ENCODE measurements at places on chromosomes 4 and X.

DNA sequence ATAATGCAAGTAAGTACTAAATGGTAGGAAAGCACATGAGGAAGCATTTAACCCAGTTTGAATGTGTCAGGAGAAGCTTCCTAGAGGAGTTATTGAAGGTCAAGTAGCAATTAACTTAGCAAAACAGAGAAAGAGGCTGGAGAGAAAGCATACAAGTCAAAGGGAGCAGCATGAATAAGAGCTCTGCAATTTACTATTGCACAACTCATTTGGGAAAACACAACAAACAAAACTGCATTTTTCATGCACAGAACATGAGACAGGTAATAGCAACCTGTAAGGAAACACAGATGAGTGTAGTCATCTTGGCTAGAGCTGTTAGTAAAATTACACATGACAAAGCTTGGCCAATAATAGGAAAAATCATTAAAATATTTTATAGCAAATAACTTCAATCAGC lies 538.1 kb downstream of the PPP4R3C start:
- no peak for DNase-seq

DNA sequence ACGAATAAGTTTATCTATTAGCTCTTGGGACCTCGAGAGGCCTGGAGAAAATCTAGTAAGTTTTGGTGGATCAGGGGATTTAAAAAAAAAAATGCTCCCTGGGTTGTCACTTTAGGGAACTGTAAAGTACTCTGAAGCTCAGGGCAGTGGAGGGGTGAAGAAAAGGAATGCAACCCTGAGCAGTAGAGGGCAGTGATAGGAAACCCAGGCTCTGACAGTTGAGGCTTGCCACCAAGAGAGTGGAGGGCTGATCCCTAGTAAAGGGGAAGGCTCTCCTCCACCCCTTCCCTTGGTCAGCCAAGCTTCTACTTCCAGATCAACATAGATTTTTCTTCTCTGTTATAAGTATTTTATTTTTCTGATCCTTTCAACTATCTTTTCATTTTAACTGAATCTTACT lies 73.1 kb downstream of the FBXO8 start:
- no peak for DNase-seq

DNA sequence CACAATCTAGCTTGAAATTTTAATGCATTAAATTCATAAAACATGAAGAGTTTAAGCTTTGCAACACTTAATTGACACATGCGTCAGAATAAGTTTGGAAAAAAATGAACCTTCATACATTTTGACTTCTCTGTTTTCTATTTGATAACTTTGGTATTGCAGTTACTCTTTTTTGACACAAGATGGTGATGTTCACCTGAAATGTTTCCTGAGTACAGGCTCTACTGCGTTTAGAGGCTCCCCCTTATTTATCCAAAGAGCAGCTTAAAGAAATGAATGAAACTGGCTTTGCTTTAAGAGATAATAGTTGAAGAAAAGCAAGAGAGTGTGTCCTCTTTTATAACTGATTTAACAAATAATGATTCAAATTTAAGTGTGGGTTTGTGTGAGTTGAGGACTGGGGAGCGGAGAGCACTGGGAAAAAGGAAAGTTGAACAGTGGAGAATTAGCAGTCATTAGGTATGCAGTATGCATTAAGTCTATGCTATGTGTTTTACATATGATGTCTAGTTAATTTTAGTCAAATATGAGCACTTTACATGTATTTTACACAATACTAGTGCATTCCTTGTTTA lies 180.6 kb upstream of the NUDT6 start:
- no peak for DNase-seq

GRCh38 chr4:4901877-4902276 lies 42.4 kb downstream of the MSX1 start:
- DNase-seq = no peak

DNA sequence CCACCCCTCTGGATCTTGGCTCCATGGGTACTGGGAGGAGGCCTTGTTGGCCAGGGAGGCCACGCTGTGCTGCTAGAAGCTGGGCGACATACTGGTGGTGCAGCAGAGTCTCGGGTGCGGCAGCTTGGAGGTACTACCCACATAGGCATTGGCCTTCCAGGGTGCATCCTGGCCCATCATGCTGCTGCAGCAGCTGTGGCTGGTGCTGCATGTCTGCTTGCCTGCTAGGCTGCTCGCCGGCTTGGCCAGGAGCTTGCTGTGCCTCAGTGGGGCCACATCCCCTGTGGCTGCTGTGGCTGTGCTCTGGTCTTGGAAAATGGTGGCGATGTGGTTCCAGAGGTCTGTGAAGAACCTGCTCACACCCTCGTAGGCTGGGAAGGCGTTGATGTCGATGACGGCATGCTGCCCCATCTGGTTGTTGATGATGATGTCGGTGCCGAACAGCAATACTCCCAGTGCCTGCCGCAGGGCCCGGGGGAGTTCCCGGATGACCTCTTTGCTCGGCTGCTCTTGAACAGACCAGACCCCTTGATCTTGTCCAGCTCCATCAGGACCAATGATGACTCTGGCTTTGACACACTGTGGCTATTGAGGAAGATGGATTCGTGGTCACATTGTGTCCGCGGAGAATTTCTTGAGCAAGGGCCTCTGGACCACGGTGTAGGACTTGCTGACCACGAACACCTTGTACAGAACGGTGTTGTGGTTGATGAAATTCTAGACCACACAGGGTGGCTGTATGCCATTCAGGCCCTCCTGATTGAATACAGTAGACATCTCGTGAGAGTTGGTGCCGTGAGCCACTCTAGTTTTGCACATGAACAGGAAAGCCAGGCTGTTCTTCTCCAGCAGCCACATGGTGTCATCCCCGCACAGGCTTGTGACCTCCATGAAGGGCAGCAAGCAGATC lies 11.8 kb downstream of the RBM10 start:
- no peak for DNase-seq

DNA sequence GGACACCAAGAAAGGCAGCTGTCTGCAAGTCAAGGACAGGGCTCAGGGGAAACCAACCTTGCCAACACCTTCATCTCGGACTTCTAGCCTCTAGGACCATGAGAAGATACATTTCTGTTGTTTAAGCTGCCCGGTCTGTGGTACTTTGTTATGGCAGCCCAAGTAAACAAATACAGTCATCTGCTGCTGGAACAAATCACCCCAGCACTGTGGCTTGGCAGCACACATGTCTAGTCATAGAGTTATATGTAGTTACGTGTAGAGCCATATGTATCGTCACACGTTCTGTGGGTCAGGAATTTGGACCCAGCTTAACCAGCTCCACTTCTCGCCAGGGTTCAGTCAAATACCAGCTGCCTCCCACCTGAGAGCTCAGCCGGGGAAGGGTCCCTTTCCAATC lies 2.5 kb downstream of the HTT-AS start:
- no peak for DNase-seq

DNA sequence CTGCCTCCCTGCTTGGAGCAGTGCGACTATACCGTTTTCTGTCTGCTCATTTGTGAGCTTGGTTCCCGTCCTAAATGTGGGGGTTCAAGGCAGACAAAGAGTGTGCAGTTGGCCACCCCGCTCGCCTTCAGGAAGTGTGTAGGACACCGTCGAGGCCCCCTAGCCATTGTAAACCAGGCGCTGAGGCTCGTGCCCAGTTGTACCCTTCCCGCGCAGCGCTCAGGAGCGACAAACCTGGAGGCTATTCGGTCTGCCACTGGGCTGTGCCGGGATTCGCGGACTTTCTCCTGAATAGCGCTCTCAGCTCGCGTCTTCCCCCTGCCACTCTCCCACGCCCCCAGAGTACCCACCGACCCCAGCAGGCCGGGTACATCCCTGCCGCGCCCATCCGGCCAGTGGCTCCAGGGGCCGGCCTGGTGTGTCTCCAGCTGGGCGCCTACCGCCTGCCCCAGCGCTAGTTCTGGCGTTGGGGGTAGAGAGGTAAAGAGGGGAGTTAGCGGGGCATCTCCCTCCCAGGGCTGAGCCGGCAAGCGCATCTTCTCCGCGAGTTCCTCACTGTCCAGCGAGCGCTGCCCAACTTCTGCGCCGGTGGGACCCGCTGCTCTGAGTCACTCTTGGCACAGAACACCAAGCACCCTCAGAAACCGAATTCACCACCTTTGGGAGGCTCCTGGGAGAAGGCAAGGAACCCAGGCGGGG lies 880 bp upstream of the LONRF3 start:
- no peak for DNase-seq

GRCh38 chr4:94459462-94460161 lies 7.9 kb downstream of the PDLIM5 start:
- DNase-seq = no peak

DNA sequence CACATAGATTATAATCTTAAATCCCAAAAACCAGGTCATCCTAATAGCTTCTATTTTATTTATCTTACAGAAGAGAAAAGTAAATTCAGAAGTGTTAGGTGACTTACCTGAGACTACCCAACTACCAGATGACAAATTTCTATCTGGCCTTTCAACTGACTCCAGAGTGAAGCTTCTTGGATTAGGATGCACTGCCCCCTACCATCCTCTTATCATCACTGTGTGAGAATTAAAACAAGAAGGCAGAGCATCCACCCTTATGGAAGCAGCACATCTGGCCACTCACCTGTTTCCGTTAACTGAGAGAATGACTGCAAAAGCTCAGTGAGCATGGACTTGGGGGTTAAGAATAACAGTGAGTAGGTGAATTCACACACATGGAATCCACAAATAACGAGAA lies 502.6 kb upstream of the TECRL start:
- no peak for DNase-seq

GRCh38 chr4:113742643-113743042 lies 18.9 kb downstream of the CAMK2D start:
- no peak for DNase-seq

DNA sequence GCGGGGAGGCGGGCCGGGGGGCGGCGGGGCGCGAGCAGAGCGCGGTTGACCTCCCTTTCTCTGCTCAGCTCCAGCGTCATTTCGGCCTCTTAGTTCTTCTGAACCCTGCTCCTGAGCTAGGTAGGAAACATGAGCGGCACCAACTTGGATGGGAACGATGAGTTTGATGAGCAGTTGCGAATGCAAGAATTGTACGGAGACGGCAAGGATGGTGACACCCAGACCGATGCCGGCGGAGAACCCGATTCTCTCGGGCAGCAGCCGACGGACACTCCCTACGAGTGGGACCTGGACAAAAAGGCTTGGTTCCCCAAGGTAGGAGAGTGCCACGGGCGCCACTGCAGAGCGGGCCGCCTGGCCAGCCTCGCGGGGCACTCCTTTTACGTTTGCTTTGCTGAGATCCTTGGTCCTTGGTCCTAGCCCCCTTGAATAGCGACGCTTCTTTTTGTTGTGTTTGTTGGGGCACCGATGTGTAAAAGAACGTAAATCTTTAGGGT lies at the start of gene HTATSF1:
Gene HTATSF1, plus strand, starts transcription at position 37 of the 497 bp plus-strand sequence. Its CDS starts 93 bp downstream, at position 130.
- DNase-seq = no peak

DNA sequence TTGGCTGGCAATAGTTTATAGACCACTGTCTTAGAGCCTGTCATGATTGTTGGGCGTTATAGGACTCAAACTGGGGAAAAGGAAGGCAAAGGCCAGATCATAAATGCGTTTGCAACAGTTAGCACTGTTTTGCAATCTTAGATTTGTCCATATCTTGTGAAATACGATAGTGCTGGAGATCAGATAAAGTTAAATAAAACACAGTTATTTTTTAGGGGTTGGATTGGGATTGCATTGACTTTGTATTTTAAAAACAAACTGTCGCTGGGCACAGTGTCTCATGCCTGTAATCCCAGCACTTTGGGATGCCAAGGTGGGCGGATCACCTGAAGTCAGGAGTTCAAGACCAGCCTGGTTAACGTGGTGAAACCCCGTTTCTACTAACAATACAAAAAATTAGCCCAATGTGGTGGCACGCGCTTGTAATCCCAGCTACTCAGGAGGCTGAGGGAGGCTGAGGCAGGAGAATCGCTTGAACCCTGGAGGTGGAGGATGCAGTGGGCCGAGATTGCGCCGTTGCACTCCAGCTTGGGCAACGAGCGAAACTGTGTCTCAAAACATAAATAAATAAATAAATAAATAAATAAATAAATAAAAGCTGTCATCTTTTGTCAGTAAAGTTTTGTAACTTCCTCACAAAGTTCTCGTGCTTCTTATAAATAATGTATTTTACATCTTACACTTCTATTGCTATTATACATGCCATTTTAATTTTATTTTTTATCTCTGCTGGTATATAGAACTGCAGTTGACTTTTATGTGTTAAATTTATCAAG lies 117.2 kb downstream of the KDM6A start:
- no peak for DNase-seq

GRCh38 chr4:145083891-145084605 lies 13.9 kb downstream of the ANAPC10 start:
- no peak for DNase-seq

- no peak for DNase-seq
These were observed 363.1 kb upstream of the SLIT2 start for GRCh38 chr4:19888587-19888986.

GRCh38 chr4:145097331-145097820 lies 620 bp downstream of the ANAPC10 start:
- DNase-seq = no peak

- DNase-seq = no peak
These were observed 4.3 kb upstream of the SLC4A4 start for GRCh38 chr4:71334465-71334882.

- DNase-seq = no peak
These were observed 341.0 kb downstream of the SLC7A11 start for GRCh38 chr4:137901114-137901513.

- no peak for DNase-seq
These were observed 48.3 kb upstream of the MND1 start for GRCh38 chr4:153296040-153296823.

DNA sequence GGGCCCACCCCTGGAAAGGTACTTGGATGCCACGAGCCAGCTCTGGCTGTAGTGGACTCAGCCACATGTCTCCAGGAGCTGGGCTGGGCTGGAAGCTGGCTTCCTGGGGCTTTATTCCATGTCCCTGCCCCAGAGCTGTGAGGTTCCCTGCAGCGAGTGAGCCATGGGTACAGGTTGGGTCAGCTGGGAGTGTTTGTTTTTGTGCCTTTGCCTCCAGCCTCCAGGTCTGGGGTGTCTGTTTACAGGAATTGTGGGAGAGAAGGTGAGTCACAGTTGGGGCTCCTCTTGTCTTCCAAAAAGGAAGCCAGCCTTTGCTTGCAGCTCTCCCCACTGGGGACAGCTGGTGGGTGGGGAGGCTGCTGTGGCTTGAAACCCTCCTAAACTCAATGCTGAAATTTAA lies 21.5 kb downstream of the SORCS2 start:
- DNase-seq = no peak

DNA sequence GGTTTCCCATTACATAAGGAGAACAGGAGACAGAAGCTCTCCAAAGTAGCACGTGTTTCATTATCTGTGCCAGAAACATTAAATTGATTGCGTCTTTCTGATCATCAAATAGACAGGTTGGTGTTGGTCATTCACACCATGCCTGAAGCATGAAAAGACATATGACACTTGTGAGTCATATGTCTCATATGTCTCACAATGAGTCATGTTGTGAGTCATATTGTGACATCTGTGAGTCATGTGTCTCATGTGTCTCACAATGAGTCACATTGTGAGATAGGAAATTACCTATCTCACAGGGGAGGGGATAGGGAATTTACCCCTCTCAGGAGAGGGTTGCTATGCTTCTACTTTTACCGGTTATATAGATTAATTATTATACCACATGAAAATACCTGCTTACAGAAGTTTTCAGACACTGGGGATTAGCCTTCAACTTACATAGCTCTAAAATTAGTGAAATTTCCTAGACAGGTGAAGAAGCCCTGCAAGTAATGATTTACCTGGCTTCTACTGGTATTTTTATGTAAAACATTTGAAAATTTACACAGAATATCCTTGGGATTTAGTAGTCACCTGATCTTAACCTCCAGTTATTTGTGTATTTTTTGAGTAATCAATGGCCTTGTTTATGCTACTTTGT lies 80.8 kb downstream of the NPFFR2 start:
- DNase-seq = no peak

GRCh38 chr4:154164931-154165839 lies 326.4 kb downstream of the DCHS2 start:
- no peak for DNase-seq

- no peak for DNase-seq
These were observed 140.6 kb upstream of the GPC4 start for GRCh38 chrX:133555782-133556458.

All from Peyer's patch (tissue), 4 donors.